ENCODE measurements at places on chromosomes 1 and 21.

DNA sequence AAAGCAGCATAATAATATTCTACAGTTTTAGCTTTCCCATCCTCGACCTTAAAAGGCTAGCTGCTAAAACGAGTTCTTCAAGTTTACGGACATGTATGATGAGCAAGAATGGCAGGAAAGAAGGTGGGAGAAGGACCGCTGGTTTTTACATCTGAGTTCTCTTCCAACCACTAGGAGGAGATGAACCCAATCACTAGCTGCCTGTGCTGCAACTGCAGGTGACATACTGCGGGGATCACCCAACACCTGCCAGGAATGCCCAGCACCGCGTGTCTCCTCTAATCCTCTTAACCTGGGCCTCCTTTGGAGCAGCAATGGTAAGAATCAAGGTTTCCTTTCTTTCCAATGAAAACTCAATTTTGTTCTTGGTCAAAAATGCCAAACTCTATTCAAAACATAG is 23.5 kb downstream of the TOR3A start:
- DNase-seq = no peak

DNA sequence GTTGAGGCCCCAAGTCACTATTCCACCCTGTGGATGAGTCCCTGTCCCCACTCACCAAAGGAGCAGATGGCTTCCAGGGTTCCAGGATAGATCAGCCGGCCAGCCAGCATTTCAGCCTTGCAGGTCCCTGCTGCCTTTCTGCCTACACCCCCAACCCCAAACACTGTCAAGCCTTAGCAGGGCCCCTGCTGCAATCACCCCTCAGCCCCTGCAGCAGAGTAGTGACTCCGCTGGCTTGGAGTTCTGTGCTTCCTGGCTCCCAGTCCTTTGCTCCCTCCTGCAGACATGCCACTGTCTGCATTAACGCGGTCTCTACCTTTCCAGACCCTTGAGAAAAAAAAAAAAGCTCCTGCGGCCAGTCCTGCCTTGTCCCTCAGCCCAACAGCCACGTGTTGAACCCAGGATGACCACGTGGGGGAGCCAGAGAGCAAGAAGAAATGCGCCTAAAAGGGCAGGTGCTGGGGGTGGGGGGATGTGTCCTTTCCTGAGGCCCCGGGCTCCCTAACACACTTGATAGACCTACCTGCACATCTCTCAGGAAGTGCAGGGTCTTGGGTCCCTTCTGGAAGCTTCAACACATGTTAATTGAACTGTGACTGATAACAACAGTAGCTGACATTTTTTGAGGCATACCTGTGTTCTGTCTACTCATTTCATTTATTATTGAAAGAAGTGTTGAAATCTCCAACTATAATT is 37.4 kb downstream of the RASSF5 start:
- DNase-seq = peak; percentile 64

DNA sequence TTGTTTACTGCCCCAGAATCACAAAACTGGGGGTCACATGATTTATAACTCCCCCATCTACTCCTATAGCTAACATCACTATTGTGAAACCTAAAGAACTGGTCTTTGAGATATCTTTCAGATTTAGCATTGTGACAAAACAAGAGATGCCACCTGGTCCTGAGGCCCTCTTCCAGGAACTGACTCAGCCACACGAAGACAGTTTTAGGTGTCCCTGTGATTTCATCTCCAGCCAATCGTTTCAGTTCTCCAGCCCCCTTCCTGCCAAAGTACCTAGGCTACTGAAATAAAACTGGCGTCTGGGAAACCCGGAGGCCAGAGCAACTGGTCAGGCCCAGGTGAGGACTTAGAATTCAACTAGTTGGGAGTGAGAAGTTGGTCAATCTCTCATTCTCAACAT is 36.6 kb downstream of the TBX19 start:
- no peak for DNase-seq

DNA sequence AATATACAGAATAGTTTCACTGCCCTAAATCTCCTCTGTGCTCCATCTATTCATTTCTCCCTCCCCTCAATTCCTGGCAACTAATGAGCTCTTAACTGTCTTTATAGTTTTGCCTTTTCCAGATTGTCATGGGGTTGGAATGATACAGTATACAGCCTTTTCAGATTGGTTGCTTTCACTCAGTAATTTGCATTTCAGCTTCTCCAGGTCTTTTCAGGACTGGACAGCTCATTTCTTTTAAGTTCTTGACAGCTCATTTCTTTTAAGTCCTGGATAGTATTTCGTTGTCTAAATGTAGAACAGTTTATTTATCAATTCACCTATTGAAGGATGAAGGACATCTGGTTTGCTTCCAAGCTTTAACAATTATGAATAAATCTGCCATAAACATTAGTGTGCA is 22.6 kb downstream of the KRTAP21-3 start:
- DNase-seq = no peak

DNA sequence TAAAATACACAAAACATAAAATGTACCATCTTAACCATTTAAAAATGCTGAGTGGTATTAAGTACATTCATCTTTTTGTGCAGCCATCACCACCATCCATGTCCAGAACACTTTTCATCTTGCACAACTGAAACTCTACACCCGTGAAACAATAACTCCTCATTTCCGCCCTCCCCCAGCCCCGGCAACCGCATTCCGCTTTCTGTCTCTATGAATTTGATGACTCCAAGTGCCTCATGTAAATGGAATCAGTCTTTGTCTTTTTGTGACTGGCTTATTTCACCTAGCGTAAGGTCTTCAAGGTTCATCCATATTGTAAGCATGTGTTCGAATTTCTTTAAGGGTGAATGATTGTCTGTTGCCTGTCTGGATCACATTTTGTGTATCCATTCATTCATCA is 37.2 kb downstream of the SCCPDH start:
- no peak for DNase-seq

DNA sequence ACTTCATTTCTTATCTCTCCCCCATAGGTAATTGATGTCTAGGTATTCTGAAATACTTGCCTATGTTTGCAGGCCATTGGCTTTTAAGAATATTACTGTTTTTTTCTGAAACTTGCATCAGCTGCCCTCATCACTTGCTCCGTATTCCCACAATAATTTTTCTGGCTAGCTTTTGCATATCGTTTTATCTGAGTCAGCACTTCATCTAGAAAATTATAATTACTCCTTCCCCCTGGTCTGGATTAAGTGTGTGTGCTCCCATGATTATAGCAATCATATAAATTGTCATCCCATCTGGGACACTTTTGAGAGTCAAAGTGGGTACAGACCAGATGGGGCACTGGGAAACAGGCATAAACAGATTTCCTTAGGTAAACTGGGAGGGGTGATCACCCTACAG is 583.2 kb upstream of the B3GALT2 start:
- DNase-seq = no peak

DNA sequence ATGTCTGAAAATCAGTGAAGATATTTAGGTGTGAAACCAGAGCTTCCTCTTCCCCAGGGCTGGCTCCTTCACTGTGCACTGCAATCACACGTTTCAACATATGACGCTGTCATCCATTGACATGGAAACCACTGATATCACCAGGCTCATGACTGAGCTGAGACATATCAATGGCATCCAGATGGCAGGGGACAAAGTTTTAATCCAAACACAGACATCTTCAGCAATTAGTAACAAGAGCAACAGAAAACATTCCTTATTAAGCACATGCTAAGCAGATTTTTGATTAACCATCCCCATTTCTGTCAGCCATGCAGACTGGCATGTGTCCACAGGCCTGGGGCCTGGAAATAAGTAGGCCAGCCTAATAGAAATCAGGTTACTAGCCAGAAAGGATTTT is 108.0 kb upstream of the ADAR start:
- peak; percentile 83 for DNase-seq

GRCh38 chr1:25008192-25008485 is 78.1 kb upstream of the RUNX3 start:
- DNase-seq = no peak

DNA sequence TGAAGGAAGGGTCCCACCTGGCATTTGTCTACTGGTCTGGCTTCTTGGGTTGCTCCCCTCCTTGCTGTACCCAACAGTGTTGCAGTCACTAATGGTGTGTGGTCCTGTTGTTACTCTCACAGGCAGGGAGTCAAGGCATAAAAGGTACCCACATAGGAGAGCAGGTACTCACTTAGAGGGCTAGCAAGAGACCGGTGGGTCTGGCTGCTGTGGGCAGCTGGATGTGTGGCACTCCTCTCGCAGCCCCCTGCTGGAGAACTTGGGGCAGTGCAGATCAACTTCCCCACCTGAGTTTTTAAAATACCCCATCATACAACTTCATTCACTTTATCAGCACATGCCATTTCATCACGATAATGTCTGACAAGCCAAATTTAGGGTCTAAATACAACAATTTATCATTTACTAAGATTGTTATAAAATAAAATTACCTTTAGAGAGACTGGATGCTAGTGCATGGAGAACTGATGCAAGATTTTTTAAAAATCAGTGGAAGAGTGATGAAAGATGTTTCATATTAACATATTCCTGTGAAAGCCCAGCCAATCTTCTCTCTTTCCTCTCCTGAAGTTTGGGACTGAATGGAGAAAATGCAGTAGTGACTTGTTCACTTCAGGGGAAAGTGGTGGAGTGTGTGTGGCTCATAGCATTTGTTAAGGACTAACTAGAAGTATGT is 42.8 kb downstream of the ACP6 start:
- DNase-seq = peak; percentile 46

DNA sequence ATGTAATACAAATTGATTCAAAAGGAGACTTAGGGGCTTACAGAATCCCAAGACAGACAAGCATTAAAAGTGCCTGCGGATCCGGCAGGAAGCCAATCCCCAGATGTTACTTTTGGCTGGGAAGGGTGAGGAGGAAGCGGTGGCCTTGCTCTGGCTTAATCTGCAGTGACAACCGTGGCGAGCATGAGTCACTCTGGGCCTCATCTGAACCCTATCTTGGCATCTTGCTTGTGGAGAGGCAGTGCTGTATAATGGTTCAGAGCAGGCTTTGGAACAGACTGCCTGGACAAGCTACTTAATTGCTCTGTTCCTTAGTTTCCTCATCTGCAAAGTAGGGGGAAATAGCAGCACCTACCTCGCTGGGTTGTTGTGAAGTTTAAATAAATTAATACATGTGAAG is 74.1 kb downstream of the XCL2 start:
- peak; percentile 55 for DNase-seq

DNA sequence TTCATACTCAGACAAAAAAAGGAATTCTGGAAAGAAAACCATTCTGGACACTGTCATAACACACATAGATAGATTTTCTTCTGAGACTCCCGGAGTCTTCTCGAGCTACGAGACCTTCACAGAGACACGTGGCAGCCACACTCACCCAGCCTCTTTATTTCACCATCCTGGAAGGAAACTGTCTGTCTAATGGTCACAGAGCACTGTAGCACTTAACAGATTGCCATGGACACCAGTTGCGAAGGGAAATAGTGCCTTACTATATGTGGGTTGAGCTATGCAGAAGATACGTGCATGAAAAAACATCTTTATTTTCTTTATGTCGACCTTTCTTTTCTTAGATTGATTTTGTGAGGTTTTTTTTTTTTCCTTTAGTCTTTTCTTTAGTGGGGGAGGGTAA is 57.9 kb downstream of the ZP4 start:
- no peak for DNase-seq

DNA sequence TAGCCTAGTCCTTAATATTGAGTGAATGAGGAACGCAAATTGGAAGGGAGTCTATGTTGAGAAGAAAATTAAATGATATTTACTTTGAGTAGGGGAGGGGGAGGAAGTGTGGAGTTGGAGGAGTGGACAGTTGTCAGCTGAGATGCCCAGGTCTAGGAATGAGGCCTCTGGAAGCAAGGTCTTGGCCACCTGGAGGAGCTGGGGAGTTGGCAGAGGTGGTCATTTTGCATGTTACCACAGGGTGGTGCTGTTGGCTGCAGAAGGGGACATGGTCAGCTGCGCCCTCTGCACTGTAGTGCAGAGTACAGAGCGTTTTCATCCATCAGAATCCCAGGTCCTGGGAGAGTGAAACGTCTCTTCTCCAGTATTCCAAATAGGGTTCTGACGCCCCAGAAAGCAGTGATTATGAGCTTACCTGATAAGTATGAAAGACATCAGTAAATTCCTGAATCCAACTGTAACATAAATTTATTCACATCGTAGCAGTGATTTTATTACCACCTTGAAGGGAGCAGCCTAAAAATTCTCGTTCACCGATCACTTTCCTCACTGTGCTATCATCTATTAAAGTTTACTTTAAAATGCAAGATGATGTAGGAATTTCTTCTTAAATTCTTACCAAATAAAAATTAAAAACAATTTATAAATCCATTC is 13.8 kb downstream of the PARK7 start:
- peak; percentile 64 for DNase-seq

DNA sequence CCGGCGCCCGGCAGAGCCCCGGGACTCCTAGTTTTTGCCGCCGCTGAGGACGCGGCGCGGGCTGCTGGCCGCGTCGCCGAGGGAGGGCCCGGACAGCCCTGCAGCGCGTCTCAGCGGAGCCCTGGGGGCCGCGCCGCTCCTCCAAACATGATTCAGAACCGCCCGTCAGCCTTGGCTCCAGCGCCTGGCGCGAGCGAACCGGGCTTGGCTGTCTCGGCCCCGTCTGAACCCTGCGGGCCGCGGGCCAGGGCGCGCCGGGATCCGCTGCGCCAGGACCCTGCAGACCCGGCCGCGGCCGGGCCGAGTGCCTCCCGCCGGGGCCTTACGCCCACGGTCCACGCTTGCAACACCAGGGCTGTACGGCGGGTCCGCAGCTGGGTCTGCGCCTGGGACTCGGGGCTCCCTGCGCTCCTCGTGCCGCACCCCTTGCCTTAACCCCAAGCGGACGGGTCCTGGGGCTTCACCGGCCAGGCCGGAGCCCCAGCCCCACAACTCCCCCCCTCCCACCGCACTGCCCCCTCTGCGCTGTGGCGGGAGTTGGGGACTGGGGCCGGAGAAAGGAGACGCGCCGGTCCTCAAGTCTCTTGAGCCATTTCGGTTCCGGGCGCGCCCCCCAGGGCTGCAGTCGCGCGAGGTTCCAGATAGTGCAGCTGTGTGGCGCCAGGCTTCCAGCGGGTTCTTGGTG is 48.4 kb upstream of the CD34 start:
- peak; percentile 53 for DNase-seq

DNA sequence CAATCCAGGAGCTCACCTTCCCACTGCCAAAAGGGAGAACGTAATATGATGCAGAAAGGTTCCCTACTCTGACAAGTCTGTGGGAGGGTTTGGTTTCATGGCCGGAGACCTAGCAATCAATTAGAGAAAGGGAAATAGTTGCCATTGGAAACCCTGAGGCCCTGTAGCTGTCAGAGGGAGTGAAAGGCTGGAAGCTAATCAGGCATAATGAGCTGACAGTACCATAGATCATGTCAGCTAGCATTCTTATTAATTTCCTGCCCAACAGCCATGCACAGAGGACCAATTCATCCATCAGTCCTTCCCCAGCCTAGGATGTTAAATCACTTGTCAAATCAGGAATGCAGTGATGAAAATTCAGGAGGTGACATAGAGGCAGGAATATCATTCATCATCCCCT is 527.3 kb downstream of the PLPP3 start:
- DNase-seq = no peak

- no peak for DNase-seq
These were observed 176.6 kb downstream of the GRIK3 start for GRCh38 chr1:36857754-36858153.

Measured in suppressor macrophage (primary cell).